Fibroblast of gingiva (primary cell): ENCODE measurements at places on chromosomes 3 and 15.

GRCh38 chr3:98977520-98977919 is 76.0 kb upstream of the DCBLD2 start:
- DNase-seq, result peak; percentile 63

DNA sequence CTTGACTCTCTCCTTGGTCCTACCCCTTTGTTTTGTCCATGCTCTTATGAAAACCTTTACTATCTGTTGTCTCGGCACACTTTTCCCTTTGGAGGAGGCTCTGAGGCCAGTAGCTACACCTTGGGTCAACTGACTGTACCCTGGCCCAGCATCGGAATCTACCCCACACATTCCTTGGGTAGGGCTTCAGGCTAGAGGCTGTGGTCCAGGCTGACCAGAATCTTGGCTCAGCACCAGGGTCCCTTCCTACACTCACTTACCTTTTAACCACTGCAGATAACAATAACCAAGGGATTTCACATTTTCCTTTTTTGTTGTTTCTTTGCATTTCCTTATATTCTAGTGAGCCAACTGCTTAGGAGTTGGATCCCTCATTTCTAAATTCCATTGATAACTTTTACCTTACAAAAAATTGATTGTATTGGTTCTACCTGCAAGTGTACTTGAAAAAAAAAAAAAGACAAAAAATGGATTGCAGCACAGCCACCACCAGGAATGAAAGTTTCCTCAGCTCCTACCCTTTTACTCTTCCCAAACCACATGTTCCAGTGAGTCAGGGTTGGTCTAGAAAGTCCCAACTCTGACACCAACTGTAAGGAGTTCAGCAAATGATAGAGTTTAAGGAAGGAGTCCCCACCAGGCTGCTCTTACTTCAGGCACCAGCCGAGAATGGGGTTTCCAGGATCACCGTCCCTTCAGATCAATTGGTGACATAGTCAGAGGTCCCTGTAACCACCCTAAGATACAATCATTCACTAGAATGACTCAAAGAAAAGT is 95.6 kb downstream of the FBLN2 start:
- DNase-seq, result peak; percentile 22

- DNase-seq, result no peak
Observed at GRCh38 chr3:119357190-119357589, 63.0 kb downstream of the ARHGAP31 start.

DNA sequence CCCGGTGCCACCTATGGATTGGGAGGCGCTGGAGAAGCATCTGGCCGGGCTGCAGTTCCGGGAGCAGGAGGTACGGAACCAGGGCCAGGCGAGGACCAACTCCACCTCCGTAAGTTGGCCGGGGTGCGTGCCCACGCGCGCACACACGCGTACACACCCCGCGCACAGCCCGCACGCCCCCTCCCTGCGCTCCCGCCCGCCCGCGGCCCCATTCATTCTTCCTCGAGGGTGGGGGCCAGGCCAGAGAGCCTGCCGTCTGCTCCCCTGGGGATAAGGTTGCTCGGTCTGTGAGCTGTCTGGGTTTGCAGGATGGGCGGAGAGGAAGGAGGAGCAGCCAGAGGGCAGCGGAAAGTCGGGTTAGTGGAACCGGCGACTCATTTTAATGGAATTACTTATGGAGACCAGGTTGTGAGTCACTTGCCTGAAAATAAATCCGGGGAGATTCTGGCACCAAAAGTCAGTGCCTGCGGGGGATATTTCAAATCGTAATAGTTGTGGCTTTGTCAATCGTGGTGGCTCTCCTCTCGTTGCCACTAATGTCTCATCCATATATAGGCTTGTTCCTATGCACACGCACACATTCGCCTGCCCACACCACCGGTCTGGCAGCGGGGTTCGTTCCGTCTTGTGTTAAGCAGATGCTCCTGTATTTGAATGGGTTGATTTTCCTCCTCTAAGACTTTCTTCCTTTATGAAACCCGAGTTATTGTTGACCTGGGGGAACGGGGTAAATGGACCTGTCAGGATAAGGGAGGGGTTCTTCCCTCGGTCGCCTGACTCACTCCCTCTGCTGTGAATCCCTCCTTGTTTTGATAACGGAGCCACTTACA is 223.4 kb upstream of the IL12A start:
- DNase-seq, result peak; percentile 97

- DNase-seq, result no peak
Observed at GRCh38 chr3:172614340-172615274, 91.4 kb upstream of the TNFSF10 start.

- DNase-seq, result peak; percentile 36
Observed at GRCh38 chr15:69126054-69126469, 34.4 kb upstream of the GLCE start.

DNA sequence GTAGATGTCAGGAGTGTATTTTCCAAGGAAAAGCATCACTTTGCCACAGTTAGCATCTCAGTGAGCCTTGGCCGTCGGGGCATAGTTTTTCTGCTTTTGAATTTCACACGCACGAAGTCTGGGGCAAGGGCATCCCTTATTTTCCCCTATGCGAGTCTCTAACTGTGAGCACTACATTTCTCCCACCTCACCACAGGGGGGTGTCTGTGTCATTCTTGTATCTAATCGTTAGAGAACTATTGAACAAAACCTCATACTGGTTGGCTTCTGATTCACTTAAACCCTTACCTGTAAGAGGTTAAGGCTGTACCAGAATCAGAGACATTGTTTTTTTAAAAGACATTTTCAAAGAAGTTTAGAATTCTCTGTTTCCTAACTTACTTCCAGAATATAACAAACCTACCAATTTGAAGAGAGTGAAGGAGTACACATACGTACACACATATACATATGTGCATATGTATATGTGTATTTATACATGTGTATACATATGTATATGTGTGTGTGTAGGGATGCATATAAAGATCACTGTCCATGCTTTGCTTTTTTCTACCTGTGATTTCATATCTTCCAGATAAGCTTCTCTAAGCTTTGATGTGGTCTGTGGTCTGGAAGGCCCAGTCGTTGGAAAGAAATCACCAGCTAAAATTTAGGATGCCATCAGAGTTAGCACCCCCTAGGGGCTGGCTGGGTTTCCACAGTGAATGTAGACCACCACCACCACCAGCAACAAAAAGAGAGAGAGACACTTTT is 49.4 kb downstream of the MYZAP start:
- peak; percentile 21 for DNase-seq
